ENCODE measurements at places on chromosomes 7 and 10.

GRCh38 chr7:128831178-128831993 lies 1.2 kb downstream of the FLNC start:
- DNase-seq: no peak

DNA sequence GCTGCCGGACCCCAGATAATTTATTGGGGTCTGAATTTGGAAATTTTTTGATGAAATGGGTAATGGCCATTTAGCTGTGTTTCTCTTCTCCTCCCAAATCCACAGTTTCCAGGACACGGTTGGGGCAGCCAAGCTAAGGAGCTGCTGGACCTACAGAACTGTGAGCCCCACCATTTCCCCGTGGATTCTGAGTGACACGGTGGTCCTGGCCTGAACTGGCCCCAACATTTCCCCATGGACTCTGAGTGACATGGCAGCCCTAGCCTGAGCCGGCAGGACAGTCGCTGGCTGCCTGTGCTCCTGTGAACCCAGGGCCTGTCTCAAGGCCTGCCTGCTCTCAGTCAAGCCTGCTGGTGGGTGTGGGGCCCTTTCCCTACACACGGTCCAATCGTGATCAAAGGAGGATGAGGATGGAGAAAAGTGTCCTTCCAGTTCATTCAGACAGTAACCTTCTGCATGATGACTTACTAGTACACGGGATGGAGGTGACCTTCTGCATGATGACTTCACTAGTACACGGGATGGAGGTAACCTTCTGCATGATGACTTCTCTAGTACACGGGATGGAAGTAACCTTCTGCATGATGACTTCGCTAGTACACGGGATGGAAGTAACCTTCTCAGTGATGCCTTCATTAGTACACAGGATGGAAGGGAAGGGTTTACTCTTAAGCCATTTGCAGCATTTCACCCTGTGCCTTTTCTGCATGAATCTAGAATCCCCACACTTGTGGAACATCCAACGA lies 359.9 kb downstream of the GLRX3 start:
- DNase-seq: no peak

DNA sequence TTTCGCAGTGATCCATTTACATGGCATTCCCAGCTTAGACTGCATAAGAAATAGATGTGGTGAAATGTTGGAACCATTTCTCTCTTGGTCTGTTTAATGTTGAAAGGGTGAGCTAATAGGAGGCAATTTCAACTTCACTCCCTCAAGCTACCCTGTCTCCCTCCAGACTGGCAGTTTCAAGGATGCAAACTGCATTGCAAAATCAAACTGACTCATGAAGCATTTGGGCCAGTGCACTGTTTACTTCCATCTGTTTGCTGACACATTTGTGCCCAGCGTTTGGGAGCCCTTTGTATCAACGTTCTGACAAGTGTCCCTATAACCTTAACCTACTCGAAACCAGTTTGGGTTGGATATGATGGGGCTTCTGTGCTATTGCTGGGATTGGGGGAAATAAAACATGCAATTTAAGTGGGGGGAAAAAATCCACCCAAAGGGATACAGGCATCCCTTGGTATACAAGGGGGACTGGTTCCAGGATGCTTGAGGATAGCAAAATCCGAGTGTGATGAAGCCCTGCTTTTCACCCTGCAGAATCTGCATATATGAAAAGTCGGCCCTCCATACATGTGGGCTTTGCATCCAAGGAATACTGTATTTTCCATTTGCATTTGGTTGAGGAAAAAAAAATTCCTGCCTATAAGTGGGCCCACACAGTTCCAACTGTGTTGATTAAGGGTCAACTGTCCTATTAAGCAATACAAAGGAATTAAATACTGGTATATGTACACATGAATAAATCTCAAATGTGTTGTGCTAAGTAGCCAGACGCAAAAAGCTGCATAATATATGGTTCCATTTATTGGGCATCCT lies 15.6 kb downstream of the RHEB start:
- DNase-seq: no peak

DNA sequence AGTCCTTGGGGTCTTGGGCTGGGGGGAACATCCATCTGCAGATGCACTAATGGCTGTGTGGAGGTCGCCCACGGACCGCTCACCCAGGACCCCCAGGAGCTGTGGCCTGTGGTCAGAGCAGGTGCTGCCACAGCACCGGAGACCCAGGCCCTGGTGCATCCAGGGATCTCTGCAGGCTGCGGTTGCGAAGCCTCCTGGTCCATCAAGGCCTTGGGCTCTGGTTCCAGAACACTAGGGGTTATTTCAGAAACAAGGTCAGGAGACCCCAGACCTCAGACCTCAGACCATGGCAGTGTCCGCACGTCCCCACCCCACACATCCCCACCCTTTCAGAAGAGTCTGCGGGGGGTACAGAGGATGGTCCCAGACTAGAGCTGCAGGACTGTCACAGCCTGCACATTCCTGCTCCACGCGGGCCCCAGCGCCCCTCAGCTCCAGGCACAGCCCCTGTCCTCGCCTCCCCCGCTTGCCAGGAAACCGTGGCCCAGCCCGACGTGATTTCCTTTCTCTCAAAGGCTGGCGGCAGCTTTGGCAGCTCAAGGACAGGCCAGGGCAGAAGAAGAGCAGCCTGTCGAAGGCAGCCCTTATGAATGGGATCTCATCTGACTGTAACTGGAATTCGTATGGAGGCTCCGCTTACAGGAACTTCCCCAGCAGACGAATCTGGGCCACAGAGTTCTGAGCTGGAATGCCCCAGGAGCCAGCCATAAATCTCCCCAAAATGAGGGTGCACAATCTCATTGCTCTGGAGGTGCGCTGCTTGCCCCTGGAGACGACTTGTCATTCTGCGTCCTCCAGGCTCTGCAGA lies 136.2 kb upstream of the RET start:
- DNase-seq: no peak

- peak; percentile 75 for DNase-seq
Measured at GRCh38 chr10:73785721-73786511, 510 bp downstream of the ZSWIM8 start.

DNA sequence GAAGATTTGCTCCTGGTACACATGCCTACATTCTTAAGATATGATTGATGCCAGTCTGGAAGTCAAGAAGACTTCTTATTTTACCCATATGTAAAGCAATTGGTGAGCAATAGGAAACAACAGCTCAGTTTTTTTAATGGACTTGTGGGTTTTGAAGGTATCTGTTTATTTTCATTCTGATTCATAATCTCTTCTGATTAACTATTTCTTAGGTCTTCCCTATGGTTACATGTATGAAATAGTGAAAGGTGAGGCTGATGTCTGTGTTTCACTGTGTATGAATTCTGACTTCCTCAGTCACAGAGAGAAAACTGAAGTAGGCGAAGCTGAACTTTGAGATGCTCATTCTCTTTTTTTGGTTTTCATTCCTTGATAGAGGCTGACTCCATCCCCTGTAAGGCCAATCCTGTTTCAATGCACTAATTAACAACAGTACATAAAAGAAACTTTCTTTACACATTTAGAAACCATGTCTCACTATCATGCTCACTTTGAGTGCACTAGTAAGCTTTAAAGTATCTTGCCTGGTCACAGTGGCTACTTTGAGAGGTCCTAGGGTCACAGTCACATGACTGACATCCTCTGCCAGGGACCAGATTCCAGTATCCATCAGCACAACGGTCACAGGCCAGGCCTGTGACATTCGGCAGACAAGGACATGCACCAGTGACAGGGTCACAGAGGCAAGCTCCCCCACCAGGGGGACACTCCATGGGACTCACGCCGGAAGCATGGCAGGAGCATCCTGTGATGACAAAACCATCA lies 59.5 kb upstream of the LAMB1 start:
- DNase-seq: no peak

All from CD4-positive, alpha-beta memory T cell (primary cell).